T-cell (primary cell): ENCODE measurements at places on chromosomes 12 and 14. TPM values are rescaled to one million over a fixed set of nuclear protein-coding genes. Genes with fewer than 3 reads are reported as not detected.

DNA sequence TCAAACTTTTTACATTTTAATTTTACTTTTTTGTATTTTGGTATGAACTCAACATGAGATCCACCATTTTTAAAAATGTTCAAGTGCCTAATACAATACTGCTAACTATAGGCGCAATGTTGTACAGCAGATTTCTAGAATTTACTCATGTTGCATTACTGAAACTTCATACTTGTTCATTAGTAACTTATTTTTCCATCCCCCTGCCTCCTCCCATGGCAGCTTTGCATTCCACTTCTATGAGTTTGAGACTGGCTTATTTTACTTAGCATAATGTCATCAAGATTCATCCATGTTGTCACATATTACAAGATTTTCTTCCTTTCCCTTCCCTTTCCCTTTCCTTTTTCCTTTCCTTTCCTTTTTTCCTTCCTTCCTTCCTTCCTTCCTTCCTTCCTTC, 825.9 kb downstream of the SLC16A7 start:
- H3K36me3 ChIP-seq = no peaks in the 10 kb centered on the region
- H3K27ac ChIP-seq = no peak overlapping the region
- no peak for DNase-seq
- no peaks in the 10 kb centered on the region for H3K4me1 ChIP-seq
- no peaks in the 10 kb centered on the region for H3K27me3 ChIP-seq

The RPL10L gene
- not detected for total RNA-seq

The ARID4A gene
- 65.0 TPM for total RNA-seq

DNA sequence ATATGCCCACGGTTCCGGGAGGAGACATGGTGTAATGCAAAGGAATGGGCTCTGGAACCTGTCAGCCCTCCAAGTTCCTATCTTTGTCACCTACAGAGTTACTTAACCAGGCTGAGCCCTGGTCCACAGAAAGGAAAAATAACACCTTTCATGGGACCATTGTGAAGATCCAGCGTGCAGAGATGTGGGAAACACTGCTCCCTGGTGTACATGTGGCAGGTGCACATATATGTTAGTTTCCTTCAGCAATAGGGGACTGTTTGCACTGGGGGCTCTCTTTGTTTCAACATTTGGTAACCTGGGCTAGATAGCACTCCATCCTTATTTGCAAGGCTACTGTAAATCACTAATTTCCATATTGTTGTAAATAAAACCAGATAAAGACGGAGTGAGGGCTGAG, 72.3 kb downstream of the ANO2 start:
- no peak overlapping the region for H3K4me3 ChIP-seq
- no peak for DNase-seq
- no peak overlapping the region for H3K27ac ChIP-seq
- H3K27me3 ChIP-seq = peaks cover 16% of the 10 kb centered on the region

DNA sequence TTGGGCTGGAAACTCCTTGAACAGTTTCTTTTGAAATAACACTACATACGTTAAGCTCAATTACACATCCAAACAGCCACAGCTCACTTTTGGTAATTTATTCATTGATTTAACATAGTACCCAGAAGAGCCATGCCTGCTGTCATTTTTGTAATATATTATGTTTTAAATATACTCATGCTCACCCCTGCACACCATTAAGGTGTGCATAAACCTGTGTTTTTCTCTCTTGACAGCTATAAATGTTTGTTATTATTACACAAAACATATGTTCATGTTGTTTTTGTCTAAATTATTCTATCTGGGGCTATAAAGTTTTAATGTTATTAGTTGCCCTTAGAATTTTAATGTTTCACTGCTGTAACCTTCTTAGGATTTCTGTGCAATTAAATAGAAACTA, 296.1 kb downstream of the AKAP6 start:
- no peaks in the 10 kb centered on the region for H3K36me3 ChIP-seq
- no peak overlapping the region for H3K27ac ChIP-seq
- DNase-seq = no peak

GRCh38 chr12:89064151-89064550, 288.1 kb downstream of the DUSP6 start:
- no peak overlapping the region for H3K27ac ChIP-seq
- H3K36me3 ChIP-seq = no peaks in the 10 kb centered on the region

- DNase-seq = no peak
- no peak overlapping the region for H3K27ac ChIP-seq
- no peaks in the 10 kb centered on the region for H3K36me3 ChIP-seq
- H3K4me1 ChIP-seq = no peaks in the 10 kb centered on the region
These were observed 269.2 kb downstream of the KSR2 start for GRCh38 chr12:117699575-117699974.
